AG10803 (cell line): ENCODE measurements at places on chromosomes 12 and 14.
A peak's percentile ranks its signal among the peaks of the same experiment; 100 is the strongest.

- DNase-seq, result no peak
These were observed 212.1 kb upstream of the ABCD2 start for GRCh38 chr12:39831587-39832315.

DNA sequence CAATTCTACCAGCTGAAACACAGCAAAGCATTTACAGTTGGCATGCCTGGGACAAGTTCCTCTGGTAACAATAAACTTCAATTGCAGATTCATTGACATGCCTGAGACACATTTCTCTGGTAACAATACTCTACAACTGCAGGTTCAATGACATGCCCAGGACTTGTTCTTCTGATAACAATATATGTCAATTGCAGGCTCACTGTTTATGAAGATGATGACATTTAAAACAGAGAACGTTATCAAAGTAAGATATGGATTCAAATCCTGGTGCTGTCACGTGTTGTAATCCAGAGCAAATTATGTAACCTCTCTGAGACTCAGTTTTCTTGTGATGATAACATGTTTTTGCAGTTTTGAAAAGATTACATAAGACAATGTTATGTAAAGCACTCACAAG is 20.5 kb downstream of the KITLG start:
- peak; percentile 33 for DNase-seq

DNA sequence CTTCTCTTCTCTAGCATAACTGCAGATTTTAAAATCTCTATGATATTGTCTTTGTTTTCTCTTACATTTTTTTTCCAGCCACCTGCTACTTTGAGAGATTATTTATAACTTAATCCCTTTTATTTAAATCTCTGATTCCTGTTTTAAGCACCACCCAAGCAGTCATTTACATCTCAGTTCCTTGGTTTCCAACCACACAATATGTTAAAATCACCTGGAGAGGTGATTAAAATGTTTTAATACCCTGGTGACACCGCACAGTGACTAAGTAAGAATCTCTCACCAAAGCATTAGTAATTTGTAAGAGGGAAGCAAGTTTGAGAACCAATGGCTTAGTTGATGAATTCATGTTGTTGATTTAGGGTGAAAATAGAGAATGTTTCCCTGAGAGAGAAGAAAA is 849.8 kb downstream of the TMTC2 start:
- no peak for DNase-seq

GRCh38 chr14:38755036-38755435 is 348.0 kb downstream of the SEC23A start:
- peak; percentile 25 for DNase-seq

GRCh38 chr14:55057919-55058318 is 6.5 kb downstream of the MAPK1IP1L start:
- DNase-seq, result no peak

GRCh38 chr14:28294834-28295440 is 471.6 kb upstream of the FOXG1 start:
- no peak for DNase-seq
